Substantia nigra (tissue), 51 donors: ENCODE measurements at places on chromosomes 3 and 15.

DNA sequence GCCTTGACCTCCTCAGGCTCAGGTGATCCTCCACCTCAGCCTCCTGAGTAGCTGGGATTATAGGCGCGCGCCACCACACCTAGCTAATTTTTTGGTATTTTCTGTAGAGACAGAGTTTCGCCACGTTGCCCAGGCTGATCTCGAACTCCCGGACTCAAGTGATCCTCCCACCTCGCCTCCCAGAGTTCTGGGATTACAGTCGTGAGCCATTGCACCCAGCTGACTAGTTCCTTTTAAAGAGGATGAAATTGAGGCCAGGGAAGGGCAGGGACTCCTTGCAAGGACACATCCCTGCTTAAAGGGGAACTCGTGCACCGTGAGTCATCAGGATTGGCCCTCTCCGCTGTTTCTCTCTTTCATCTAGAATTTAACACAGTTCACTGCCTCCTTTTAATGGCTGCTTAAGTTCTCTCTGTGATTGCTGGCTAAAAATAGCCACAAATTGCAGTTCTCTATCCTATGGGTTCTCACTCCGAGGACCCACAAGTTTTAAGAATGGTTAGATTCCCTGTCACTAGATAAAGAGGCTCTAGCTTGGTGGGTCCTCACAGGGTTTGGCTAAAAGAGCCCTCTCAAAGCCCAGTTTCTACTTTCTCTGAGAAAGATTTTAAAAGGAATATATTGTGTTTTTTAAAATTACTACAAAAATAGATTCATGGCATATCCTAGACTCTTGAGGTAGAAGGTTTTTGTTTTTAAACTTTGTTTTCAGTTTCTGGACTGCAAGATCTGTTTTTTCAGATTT lies 1.4 kb downstream of the CRTAP start:
- DNase-seq = peak; percentile 75

DNA sequence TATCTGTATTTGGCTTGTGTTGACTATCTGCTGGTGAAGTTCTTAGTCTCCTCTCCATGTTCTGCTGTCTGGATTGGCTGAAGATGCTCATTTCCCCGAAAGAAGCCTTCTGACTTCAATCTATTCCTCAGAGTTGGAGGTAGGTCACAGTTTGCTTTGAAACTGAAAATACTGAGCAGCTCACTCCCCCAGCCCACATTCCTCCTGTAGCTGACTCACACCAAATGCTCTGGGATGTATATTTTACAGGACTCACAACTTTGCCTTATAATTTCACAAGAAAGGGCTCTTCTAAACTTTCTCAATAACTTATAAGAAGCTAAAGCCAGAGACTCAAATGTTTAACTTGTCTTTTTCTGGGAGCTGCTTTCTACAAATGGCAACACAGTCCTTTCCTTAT lies 36.3 kb upstream of the SNX4 start:
- DNase-seq = no peak

- no peak for DNase-seq
These were observed 37.5 kb downstream of the TSPAN3 start for GRCh38 chr15:77033417-77033728.

DNA sequence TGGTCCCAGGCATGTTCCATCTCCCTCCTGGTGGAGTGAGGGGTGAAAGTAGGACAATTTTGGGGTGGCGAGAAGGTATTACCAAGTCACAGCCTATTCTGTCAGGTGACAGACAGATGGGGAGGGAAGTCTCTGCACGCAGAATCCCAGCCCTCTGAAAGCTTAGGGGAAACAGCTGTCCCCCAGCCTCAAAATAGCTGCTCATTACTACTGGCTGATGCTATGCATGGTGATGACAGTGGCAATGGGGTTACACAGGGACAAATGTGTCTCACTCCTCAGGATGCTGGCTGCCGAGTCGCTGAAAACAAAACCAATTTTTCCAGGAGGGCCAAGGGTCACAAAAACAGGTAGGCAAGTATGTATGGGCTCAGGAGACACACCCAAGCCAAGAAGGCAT lies 68.8 kb upstream of the OXTR start:
- DNase-seq = no peak

GRCh38 chr3:12115104-12115503 lies 43.6 kb downstream of the TIMP4 start:
- no peak for DNase-seq

- no peak for DNase-seq
These were observed 23.9 kb upstream of the OR5H6 start for GRCh38 chr3:98240131-98240530.
